Stimulated activated CD4-positive, alpha-beta T cell treated with anti-CD3 and anti-CD28 coated beads, Interleukin-12 subunit alpha, Interleukin-12 subunit beta, amount 100 ng/mL, for 24 hours (primary cell): ENCODE measurements at places on chromosomes 3 and 15.

- no peak for DNase-seq
Measured at GRCh38 chr15:43134157-43134635, 810 bp downstream of the TMEM62 start.

GRCh38 chr3:193638833-193639232 lies 45.8 kb downstream of the OPA1 start:
- DNase-seq, result no peak

GRCh38 chr3:68207327-68207726 lies 552.9 kb upstream of the SUCLG2 start:
- no peak for DNase-seq

DNA sequence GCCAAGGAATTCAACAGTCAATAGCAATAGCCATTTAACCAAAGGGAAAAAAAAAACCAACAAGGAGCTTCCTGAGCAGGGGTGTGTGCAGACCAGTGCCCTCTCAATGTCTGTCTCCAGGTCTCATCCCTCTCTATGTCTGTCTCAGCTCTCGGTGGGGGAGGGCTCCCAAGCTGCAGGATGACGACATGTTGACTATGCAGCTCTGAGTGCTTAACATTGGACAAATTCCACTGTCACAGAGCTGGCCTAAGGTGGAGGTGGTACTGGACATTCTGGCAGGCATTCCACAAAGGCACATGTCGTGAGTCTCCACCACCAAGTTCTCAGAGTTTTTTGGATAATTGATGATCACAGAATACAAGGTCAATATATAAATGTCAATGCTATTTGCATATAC lies 2.0 kb upstream of the CAPN7 start:
- DNase-seq, result no peak

- DNase-seq, result no peak
Measured at GRCh38 chr15:60128000-60128376, 123.9 kb downstream of the FOXB1 start.

GRCh38 chr3:52068730-52069129 lies 12.4 kb upstream of the DUSP7 start:
- no peak for DNase-seq

- DNase-seq, result no peak
Measured at GRCh38 chr15:56495533-56495932, 30.6 kb upstream of the MNS1 start.

- no peak for DNase-seq
Measured at GRCh38 chr3:7843441-7843840, 658.2 kb upstream of the LMCD1 start.

DNA sequence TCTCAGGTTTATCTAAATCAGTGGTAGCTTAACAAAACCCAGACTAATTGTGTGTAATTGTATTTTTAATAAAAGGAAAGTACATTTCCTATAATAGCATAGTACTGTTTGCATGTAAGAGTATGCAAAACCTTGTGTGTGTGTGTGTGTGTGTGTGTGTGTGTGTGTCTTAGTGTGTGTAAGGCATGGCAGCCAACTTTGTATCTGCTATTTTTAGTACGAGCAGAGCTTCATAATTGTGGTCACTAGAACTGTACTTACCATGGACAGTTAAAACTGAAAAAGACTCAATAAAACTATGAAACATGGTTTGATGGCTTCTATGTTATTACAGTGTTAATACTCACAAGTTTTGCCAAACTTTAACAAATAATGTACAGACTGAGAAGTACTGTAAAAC lies 6.2 kb downstream of the P2RY1 start:
- DNase-seq, result no peak
